Natural killer cell (primary cell): ENCODE measurements at places on chromosomes 7 and 10. TPM values are rescaled to one million over a fixed set of nuclear protein-coding genes. Genes with fewer than 3 reads are reported as not detected.
A peak's percentile ranks its signal among the peaks of the same experiment; 100 is the strongest.

DNA sequence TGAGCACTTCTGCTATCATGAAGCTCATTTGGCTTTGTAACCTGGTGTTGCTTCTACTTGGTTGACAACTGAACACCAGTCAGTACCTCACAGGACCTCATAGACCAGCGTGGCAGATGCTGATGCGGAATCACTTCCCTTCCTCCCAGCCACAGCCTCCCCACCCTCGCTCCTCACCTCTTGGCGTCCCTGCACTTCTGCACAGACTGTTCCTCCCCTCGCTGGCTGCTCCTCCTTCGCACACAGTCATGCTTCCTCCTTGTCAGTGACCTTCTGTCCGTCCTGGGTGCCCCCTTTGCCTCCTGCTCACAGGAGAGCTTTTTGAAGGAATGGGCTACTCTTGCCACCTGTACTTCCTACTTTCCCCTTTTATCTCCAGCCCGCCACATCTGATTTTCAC is 61.4 kb upstream of the CTBP2 start:
- no peak for DNase-seq
- H3K27me3 ChIP-seq, result no peaks in the 10 kb centered on the region
- no peaks in the 10 kb centered on the region for H3K36me3 ChIP-seq
- H3K27ac ChIP-seq, result no peak overlapping the region
- H3K4me3 ChIP-seq, result no peak overlapping the region
- no peaks in the 10 kb centered on the region for H3K4me1 ChIP-seq

DNA sequence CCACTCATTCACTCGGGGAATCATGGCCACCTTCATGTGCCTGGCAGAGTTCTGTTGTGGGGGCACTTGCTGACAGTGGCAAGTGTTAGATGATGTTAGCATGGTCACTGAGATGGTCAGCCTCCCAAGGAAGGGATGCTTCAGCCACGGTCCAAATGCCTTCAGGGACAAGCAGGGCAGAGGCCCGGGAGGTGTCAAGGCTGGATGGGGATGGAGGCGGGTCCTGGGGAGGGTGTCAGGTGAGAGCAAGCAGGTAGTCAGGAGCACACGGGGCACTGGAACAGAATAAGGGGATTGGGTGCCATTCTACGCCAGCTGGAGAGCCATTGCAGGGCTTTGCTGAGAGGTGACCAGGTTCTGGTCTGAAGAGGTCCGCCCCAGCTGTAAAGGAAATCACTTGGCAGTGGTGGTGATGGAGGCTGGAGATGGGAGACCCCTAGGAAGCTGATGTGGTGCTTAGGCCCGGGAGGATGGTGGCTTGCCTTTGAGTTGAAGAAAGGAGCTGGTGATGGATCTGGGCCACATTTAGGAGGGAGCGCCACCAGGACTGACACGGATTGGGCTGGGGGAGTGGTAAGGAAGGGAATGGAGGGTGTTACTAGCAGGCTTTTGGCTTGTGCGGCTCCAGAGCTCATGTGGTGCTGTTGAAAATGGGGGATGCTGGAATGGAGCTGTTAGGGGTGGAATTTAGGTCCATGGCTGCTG is 24.1 kb downstream of the AGAP3 start:
- H3K36me3 ChIP-seq, result no peaks in the 10 kb centered on the region
- no peak for DNase-seq
- H3K27ac ChIP-seq, result no peak overlapping the region
- no peak overlapping the region for H3K4me3 ChIP-seq

- no peak overlapping the region for H3K4me3 ChIP-seq
- no peak overlapping the region for H3K27ac ChIP-seq
- no peaks in the 10 kb centered on the region for H3K27me3 ChIP-seq
- no peaks in the 10 kb centered on the region for H3K36me3 ChIP-seq
- H3K4me1 ChIP-seq, result no peaks in the 10 kb centered on the region
These were observed 227.6 kb upstream of the NPSR1 start for GRCh38 chr7:34430456-34430855.

GRCh38 chr7:37353949-37354655 is 94.6 kb downstream of the ELMO1 start:
- no peak for DNase-seq
- H3K36me3 ChIP-seq, result no peaks in the 10 kb centered on the region
- H3K27me3 ChIP-seq, result no peaks in the 10 kb centered on the region
- H3K27ac ChIP-seq, result no peak overlapping the region

GRCh38 chr10:63713191-63714144 is 192.3 kb downstream of the REEP3 start:
- no peaks in the 10 kb centered on the region for H3K4me1 ChIP-seq
- no peaks in the 10 kb centered on the region for H3K36me3 ChIP-seq
- no peaks in the 10 kb centered on the region for H3K27me3 ChIP-seq
- H3K4me3 ChIP-seq, result no peak overlapping the region
- no peak overlapping the region for H3K27ac ChIP-seq

GRCh38 chr10:61795147-61795546 is 106.4 kb upstream of the ARID5B start:
- no peak overlapping the region for H3K27ac ChIP-seq
- H3K36me3 ChIP-seq, result no peaks in the 10 kb centered on the region
- H3K27me3 ChIP-seq, result no peaks in the 10 kb centered on the region
- no peak overlapping the region for H3K4me3 ChIP-seq
- no peak for DNase-seq

- DNase-seq, result no peak
- no peaks in the 10 kb centered on the region for H3K27me3 ChIP-seq
- no peaks in the 10 kb centered on the region for H3K36me3 ChIP-seq
- H3K27ac ChIP-seq, result no peak overlapping the region
- H3K4me1 ChIP-seq, result no peaks in the 10 kb centered on the region
These were observed 362.7 kb downstream of the REEP3 start for GRCh38 chr10:63883861-63884260.

GRCh38 chr7:70717553-70718329 is 414.2 kb upstream of the GALNT17 start:
- H3K36me3 ChIP-seq, result no peaks in the 10 kb centered on the region
- no peak overlapping the region for H3K27ac ChIP-seq
- H3K4me3 ChIP-seq, result no peak overlapping the region
- H3K27me3 ChIP-seq, result no peaks in the 10 kb centered on the region

DNA sequence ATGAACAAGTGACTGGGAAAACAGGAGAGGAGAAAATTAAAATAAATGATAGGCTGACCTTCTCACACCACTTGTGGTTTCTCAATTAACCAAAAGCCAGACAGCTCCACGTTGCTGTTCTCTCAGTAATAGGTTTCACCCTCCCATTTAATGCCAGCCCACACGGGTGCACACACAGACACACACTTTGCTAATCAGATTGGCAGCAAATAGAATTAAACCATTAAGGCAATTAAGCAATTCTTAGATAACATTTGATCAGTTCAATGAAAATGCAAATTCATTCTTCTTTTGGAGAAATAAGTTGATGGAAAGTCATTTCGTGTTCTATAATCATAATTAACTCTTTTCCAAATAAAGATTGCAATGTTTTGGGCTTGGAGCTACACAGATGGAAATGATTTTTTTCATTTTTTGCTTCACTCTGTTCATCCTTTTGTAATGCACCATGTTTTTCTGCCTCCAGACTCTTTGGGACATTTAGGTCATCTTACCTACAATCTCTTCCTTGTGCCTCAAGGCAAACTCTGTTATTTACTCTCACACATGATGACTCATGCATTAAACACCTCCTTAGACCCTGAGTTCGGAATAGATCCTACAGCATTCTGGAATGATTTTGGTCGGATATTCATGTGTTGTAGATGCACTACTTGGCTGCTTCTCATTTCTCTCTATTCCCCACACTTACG is 700.7 kb downstream of the AUTS2 start:
- no peaks in the 10 kb centered on the region for H3K27me3 ChIP-seq
- no peaks in the 10 kb centered on the region for H3K36me3 ChIP-seq
- no peak overlapping the region for H3K4me3 ChIP-seq
- no peak overlapping the region for H3K27ac ChIP-seq

- no peaks in the 10 kb centered on the region for H3K36me3 ChIP-seq
- H3K27ac ChIP-seq, result no peak overlapping the region
- peaks cover 12% of the 10 kb centered on the region for H3K4me1 ChIP-seq
- H3K4me3 ChIP-seq, result no peak overlapping the region
- no peak for DNase-seq
These were observed 4.6 kb downstream of the VAX1 start for GRCh38 chr10:117133273-117134055.

GRCh38 chr7:98641646-98642500 is 24.8 kb downstream of the NPTX2 start:
- DNase-seq, result no peak
- no peaks in the 10 kb centered on the region for H3K36me3 ChIP-seq
- H3K27me3 ChIP-seq, result no peaks in the 10 kb centered on the region
- no peak overlapping the region for H3K4me3 ChIP-seq
- H3K4me1 ChIP-seq, result peaks cover 10% of the 10 kb centered on the region

GRCh38 chr7:132805766-132806165 is 229.5 kb upstream of the PLXNA4 start:
- H3K27me3 ChIP-seq, result no peaks in the 10 kb centered on the region
- peaks cover 25% of the 10 kb centered on the region for H3K4me1 ChIP-seq
- H3K27ac ChIP-seq, result no peak overlapping the region
- no peak overlapping the region for H3K4me3 ChIP-seq
- no peaks in the 10 kb centered on the region for H3K36me3 ChIP-seq
- no peak for DNase-seq

GRCh38 chr7:34838329-34838728 is 180.3 kb downstream of the NPSR1 start:
- H3K27me3 ChIP-seq, result no peaks in the 10 kb centered on the region
- DNase-seq, result no peak
- H3K4me1 ChIP-seq, result no peaks in the 10 kb centered on the region
- no peak overlapping the region for H3K27ac ChIP-seq

GRCh38 chr10:90560331-90560730 is 297.5 kb downstream of the HTR7 start:
- no peak overlapping the region for H3K4me3 ChIP-seq
- no peaks in the 10 kb centered on the region for H3K4me1 ChIP-seq
- no peaks in the 10 kb centered on the region for H3K27me3 ChIP-seq

DNA sequence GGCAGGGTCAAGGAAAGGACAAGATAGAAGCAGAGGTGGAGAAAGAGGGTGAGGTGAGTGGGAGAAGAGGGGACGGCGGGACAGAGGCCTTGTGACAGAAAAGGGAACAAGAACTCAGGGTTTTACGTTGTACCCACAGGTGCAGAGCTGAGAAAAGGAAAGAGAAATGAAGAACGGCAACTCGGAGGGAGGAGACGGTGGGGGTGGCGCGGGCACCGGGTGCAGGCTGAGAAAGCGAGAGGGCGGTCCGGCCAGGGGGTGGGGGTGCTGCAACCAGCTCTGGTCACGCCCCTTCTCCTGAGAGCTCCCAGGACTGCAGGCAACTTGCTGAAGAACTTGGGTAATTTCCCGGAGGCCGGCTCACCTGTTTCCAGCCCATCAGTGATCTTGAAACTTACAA is 65.3 kb downstream of the CARD11 start:
- peak; percentile 68 for DNase-seq
- H3K4me1 ChIP-seq, result peaks cover 70% of the 10 kb centered on the region
- no peaks in the 10 kb centered on the region for H3K27me3 ChIP-seq
- peak overlapping the region; percentile 80 for H3K27ac ChIP-seq
- H3K36me3 ChIP-seq, result peaks cover 15% of the 10 kb centered on the region
- peak overlapping the region; percentile 48 for H3K4me3 ChIP-seq

DNA sequence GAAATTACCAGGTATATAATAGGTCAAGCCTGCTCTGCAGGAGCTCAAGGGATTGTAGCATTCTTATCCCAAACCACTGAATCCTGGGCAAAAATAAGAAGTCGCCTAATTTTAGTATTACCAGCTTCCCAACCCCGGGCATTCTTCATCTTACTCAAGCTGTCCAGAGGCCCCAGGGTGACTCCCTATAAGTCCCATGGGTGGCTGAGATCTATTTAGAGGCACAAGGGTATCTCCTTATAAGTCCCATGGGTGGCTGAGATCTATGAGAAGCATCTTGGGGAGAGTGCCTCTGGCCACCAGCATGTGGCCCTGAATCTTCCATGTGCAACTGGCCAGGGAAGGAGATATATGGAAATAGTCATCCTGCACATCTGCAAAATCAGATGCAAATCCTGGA is 38.9 kb downstream of the PRSS2 start:
- H3K27ac ChIP-seq, result peak overlapping the region; percentile 98
- H3K4me3 ChIP-seq, result no peak overlapping the region
- no peak for DNase-seq
- no peaks in the 10 kb centered on the region for H3K36me3 ChIP-seq

- no peak overlapping the region for H3K4me3 ChIP-seq
- no peak overlapping the region for H3K27ac ChIP-seq
- no peaks in the 10 kb centered on the region for H3K36me3 ChIP-seq
- H3K4me1 ChIP-seq, result peaks cover 8% of the 10 kb centered on the region
- no peaks in the 10 kb centered on the region for H3K27me3 ChIP-seq
- DNase-seq, result no peak
These were observed 390.6 kb downstream of the TNS3 start for GRCh38 chr7:47191316-47191715.

GRCh38 chr7:157937406-157937805 is 600.6 kb downstream of the DNAJB6 start:
- DNase-seq, result no peak
- H3K36me3 ChIP-seq, result no peaks in the 10 kb centered on the region
- H3K27ac ChIP-seq, result no peak overlapping the region
- H3K27me3 ChIP-seq, result no peaks in the 10 kb centered on the region
- no peak overlapping the region for H3K4me3 ChIP-seq

DNA sequence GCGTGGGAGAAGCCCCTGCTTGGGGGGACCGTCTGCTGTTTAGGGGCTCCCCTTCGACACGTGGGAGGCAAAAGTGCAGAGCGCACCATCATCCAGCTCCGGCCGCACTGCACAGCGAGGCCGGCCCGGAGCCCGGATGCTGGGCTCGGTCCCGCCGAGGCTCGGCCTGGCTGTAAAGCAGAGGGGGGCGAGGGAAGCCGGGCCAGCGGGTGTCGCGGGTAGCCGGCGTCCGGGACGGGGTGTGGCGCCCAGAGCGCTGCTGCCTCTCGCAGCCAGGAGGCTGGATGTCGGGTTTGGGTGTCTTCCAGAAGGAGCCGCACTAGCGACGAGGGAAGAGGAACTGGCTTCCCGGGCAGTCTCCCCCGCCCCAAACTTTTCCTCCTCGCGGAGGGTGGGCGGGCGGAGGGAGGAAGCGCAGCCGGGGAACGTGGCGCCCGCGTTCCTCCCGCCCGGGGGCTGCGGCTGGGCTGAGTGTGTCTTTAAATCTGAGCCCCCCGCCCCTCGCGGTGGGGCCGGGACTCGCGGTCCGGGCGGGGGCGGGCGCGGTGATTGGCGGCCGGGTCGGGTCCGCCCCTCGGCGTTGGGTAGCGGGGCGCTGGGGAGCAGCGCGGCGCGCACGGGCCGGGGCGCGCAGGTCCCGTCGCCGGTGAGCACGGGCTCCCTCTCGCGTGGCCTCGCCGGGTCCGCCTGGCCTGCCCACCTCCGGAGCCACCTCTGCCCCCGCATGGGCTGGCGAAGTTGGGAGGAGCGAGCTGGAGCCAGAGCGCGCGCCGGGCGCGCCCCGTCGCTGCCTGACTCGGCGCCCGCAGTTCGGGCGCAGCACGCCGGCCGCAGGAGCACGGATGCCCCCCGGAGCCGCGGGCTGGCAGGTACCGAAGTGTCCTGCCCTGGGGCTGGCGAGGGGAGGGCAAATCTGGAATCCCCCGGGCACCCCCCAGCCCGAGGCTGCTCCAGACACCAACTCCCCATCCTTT is at the start of gene PALD1:
TSS of gene PALD1 (plus strand) at position 577 of the 974 bp plus-strand sequence. CDS start 47,185 bp downstream, outside the sequence.
- H3K36me3 ChIP-seq, result no peaks in the 10 kb centered on the region
- no peak within 1 kb of the TSS for H3K27ac ChIP-seq
- peaks cover 42% of the 10 kb centered on the region for H3K4me1 ChIP-seq
- DNase-seq, result peak; percentile 51

The GRM8 gene
- total RNA-seq, result not detected

The MASTL gene
- 11.5 TPM for total RNA-seq

The FAM20C gene
- 8.6 TPM for total RNA-seq

The HSPA12A gene
- 0.43 TPM for total RNA-seq

The BHLHA15 gene
- total RNA-seq, result 3.3 TPM

The C10orf143 gene
- 8.2 TPM for total RNA-seq
